Cortex of kidney (tissue), 1 donor: ENCODE measurements at places on chromosomes 1 and 21.

DNA sequence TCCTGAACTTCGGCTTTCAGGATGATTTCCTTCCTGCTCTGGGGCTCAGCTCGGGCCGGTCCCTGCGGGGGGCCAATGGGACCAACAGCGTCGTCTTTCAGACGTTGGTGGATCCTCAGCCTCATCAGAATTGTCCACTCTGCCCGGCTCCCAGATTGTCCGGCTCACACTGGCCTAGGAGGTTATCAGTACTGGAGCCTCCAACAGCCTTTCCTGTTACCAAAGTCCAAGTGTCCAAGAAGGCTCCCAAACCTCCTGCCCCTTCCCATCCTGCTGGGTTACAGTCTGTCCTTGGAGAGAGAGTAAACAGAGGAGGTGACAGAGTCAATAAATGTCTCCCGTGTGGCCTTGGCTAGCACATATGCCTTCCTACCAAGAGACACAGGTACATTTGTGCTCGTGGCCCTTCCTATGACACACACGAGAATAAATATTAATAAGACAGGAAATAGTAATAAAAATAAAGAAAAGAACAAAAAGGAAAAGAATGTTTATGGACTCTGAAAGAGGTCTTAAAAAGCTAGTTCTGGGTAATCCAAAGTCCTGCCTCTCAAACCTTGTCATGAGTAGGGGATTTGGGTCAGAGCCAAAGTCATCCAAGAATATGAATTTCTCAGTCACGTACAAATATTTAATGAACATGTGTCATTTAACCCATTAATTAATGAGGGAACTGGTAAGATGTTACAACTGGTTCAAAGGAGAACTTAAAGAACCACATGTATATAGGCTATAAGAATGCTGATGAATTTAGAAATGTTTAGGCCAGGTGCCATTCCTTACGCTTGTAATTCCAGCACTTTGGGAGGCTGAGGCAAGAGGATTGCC is 80.8 kb upstream of the SLC2A1 start:
- no peak for DNase-seq

DNA sequence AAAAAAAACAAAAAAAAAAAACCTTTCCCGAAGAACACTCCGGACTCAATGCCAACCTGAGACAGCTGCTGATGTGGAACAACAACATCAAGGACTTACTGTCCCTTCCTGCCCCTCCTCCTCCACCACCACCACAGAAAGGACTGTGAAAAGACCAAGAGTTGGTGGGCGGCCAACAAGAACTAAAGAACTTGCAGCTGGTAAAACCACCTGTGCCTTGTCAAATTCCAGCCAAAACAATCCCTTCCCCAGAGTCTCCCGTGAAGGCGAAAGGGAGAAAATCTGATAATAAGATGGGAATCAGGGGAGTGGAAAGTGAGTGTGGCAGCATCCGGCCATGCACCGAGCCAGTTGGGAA is 88.9 kb downstream of the PROX1 start:
- DNase-seq = no peak

DNA sequence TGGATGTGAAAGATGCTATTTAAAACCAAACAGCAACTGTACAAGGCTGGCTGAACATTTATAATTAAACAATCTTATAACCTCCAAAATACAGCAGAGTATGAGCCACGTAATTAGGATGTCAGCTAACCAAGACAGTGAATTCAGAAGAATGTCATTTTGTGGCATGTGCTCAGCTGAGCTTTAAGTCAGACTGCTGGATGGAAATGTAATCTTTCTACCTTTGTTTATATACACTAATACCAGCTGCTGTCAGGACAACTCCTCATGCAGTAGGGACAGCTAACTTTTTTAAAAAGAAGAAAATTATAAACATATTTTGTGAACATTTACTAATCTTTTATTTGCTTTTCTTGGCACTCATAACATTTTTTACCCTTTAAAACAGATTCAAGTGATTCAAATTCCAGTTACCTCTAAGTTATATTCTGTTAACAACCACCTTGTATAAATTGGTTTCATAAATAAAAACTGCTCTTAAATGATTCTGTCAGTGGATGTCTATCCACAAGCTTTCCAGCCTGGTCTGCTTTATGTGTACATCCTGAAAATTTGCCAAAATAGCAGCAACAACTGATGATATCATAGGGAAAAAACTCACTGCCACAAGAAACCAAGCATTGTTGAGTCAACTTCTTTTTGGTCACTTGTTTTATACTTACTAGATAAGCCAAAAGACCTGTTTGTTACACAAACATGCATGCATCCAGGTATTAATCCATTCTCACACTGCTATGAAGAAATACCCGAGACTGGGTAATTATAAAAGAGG is 36.1 kb downstream of the DPH5 start:
- DNase-seq = no peak

- DNase-seq = no peak
Observed at GRCh38 chr1:3730543-3731247, 21.6 kb upstream of the CCDC27 start.

GRCh38 chr1:84957966-84958365 is 38.9 kb downstream of the MCOLN2 start:
- DNase-seq = no peak

DNA sequence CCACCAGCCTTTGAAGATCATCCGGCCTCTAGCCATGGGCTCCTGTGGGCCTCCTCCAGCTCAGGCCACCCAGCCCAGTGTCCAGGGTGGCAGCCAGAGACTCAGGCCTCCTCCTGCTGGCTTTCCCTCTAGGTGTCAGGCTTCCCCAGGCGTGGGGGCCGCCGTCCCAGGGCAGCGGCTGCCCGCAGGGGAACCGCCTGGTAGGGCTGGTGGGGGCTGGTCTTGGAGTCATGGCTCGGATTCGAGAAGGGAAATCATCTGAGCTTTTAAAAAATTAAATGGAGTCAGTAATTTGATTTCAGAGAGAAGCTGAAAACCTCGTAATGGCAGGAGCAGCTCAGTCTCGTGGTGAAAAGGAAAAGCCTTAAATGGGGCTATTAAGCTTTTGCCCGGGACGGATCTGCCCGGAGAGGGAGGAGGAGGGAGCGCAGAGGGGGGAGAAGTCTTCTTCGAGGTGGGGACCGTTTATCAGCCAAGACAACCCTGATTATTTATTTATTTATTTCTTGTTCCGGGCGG is 66.4 kb upstream of the TARDBP start:
- no peak for DNase-seq
